ENCODE measurements at places on chromosomes 7 and 10.

GRCh38 chr10:15859509-15859905 is 800 bp downstream of the MINDY3 start:
- DNase-seq = no peak

GRCh38 chr10:128781637-128782036 is 655.4 kb upstream of the MKI67 start:
- no peak for DNase-seq

DNA sequence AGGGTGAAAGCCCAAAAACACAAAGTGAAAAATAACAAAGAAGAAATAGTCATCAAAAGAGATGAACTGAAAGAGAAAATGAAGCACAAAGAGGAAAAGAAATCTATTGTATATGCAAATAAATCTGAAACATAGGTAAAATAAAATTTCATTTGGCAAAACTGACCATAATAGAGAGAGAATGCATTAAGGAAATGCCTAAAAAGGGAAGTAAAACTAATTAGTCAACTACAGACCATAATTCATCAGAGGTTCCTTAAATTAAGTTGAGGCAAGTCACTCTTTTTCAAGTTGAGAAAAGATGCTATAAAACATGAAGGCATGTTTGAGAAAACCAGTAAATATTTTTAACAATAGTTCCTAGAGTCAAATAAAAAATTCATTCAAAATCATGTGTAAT is 233.3 kb downstream of the LRRN3 start:
- no peak for DNase-seq

DNA sequence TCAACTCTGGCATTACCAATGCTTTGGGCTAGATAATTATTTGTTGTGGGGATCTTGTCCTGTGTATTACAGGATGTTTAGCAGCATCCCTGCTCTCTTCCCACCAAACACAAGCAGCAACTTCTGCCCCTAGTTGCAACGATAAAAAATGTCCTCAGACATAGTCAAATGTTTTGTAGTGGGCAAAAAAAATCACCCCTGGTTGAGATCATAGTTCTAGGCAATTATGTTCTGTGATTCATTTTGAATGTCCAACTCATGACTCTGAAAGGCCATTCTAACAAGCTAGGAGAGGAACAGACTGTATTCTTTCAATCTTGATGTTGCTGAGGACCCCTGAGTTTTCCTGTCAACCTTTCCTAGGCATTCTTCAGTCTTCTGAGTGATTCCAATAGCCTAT is 79.5 kb downstream of the RTKN2 start:
- DNase-seq = no peak

DNA sequence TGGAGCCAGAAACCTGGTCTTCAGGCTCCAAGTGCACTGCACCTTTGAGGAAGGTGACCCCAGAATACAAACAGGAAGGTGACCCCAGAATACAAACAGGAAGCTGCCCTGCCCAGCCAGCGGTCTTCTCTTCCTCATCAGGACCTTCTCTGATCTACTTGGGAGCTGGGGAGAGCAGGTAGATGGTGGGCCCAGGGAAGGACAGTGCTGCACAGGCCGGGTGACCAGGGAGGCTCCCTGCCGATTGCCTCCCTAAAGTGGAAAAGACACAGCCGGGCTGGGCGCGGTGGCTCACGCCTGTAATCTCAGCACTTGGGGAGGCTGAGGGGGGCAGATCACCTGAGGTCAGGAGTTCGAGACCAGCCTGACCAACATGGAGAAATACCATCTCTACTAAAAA is 151.8 kb upstream of the CHST15 start:
- no peak for DNase-seq

- no peak for DNase-seq
These were observed 109.5 kb downstream of the PRKG1 start for GRCh38 chr10:51183783-51184182.

DNA sequence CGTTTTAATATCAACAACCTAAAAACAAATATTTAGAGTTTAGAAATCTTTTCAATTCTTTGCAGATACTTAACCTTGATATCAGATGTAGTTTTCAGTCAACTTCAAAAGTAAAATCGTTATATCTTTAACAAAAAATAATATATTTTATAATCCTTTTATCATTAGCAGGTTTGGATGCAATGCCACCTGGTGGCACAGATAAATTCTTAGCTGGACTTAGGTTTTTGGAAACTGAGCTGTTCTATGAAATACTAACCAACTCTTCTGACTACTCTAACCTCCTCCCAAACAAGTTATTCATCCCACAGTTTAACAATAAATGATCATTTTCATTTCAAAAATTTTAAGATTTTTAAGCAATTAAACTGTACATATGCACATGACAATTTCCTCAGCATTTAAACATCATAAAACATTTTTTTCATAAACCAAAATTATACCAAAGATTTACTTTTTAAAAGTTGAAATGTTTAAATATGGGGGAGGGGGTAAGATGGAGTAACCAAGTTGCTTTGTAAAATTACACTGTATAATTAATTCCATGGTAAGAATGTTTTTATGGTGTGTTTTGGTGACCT is 56.9 kb downstream of the HIBADH start:
- no peak for DNase-seq

- no peak for DNase-seq
These were observed 133.8 kb upstream of the UNC5B start for GRCh38 chr10:71078454-71079145.

- DNase-seq = no peak
These were observed 5.6 kb upstream of the PCGF5 start for GRCh38 chr10:91214911-91215310.

- no peak for DNase-seq
These were observed 14.8 kb upstream of the LRRC17 start for GRCh38 chr7:102897856-102898531.

- no peak for DNase-seq
These were observed 743 bp downstream of the ADAP1 start for GRCh38 chr7:953547-954327.

DNA sequence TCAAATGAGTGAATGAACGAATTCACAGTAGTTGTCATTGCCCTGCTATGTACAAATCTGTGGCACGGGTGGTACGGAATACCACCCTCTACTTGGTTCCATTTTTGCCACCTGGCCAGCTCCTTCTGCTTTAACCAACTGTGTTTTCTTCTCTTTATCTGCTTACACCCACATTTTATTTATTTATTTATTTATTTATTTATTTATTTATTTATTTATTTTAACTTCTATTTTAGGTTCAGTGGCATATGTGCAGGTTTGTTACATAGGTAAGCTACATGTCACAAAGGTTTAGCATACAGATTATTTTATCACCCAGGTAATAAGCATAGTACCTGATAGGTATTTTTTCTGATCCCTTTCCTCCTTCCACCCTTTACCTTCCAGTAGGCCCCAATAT is 42.2 kb upstream of the CAPZA2 start:
- DNase-seq = no peak

DNA sequence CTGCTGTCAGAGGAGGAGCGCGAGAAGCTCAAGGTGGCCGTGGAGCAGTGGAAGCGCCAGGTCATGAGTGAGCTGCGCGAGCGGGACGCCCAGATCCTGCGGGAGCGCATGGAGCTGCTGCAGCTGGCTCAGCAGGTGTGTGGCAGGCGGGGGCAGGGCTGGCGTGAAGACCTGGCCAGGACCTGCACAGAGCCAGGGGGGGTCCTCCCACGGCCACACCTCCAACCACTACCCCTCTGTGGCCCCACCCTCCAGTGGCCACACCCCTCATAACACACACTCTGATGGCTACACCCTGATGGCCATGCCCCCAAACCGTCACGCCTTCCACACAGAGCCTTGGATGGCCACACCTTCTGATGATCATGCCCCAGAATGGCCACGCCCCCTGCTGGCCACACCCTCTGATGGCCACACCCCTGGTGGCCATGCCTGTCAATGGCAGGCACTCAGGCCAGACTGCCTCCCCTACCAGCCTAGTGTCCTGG is 23.4 kb upstream of the DPYSL4 start:
- no peak for DNase-seq

DNA sequence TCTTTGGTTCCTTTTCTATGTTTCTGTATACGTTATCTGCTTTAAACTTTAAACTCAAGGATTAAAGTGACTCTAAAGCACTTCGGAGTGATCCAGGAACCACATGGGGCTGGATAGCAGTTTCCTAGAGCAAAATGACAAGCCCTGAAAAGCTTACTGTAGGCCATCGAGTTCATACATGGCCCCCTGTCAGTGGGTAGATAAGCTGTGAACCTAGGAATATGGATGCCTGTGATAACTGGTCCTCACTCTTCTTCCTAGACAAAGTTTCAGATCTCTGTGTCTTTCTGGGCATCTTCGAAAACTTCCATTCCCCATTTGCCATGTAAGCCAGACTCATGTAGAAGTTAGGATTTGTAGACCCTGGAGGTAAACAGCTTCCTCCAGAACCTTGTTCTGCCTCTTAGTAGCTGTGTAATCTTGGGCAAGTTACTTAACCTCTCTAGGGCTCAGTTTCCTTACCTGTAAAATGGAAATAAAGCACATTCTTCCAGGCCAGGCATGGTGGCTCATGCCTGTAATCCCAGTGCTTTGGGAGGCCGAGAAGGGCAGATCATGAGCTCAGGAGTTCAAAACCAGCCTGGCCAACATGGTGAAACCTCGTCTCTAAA is 49.3 kb upstream of the KMT2E start:
- DNase-seq = no peak

- peak; percentile 32 for DNase-seq
These were observed 899 bp downstream of the PUS7 start for GRCh38 chr7:105521027-105521716.

GRCh38 chr7:81693080-81693479 is 76.8 kb downstream of the HGF start:
- DNase-seq = no peak

DNA sequence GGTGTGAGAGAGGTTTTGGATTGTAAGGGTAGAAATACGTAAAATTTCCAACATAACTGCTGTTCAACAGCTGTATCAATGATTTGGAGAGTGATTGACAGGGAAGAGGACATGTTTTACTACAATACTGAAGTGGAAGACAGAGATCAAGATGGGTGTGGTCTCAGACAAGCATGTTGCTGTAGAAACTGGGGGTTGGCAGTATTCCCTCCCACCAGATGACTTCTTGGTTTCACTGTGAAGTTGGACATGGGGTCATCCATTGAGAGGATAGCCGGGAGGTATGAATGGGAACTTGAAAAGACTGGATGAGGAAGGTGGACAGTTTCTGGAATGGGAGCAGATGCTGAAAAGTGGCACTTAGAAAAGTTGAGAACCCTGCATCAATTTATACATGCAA is 95.3 kb upstream of the HDAC9 start:
- DNase-seq = no peak

DNA sequence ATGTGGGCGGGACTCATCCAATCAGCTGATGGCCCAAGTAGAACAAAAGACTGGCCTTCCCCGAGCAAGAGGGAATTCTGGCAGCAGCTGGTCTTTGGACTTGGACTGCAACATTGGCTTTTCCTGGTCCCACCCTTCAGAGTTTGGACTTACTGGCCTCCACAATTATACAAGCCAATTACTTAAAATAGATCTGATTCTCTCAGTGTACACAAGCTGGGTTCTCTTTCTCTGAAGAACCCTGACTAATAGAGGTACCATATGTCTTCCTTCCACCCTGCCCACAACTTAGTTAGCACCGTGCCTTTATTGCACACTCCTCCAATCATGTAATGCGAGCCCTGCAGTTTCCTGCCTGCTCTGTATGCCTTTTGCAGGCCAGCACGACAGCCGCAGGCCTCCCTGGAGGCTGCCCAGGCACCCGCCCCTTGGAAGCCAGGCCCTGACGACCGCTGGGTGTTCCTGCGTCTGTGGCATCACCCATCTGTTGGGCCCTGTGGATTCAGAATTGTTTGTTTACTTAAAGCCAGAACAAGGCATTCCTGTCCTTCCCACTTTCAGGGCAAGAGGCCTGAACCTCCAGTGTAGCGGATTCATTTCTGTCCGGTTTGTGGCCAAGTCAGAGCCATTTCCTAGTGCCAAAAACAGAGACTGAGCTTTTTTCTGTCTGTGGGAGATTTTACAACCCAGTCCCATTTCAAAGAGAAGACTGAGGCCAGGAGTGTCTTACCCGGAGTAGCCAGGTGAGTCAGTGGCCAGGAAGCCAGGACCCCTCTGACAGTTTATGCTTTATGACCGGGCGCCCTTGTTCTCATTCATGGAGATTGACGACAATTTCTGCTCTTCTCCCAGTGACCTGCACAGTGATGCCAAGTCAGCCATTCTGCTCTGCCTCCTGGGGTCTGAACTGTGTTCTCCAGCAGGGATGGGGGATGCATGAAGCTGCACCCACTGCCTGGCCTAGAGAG is 968 bp upstream of the INMT start:
- DNase-seq = no peak

- no peak for DNase-seq
These were observed 110.1 kb downstream of the CD36 start for GRCh38 chr7:80748363-80749042.

DNA sequence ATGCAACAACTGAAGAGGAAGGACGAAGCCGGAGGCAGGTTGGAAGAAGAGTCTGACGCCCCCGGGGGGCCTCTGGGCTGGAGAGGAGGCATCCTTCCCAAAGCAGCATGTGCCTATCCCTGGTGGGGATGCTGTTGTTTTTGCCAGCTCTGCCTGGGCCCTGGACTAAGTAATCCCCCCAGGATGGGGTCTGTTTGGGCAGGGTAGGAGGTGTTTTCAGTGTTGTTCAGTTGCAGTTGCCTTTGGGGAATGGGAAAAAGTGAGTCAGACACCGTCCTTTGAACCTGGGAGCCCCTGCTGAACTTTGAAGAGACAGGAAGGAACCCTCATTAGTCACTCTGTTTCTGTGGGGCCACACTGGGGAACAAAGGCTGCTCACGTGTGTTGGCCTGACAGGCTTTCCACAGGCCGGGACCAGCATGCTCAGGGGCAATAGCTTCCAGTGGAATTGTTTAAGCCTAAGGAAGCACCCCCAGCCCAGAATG is 35.2 kb upstream of the GDF10 start:
- DNase-seq = peak; percentile 64

GRCh38 chr10:16606421-16606820 is 84.7 kb upstream of the C1QL3 start:
- no peak for DNase-seq
